ENCODE measurements at places on chromosomes 12 and 14.

- no peak for DNase-seq
Measured at GRCh38 chr14:93655078-93655750, 133.1 kb downstream of the PRIMA1 start.

- peak; percentile 79 for DNase-seq
Measured at GRCh38 chr12:123075646-123076171, 75.2 kb downstream of the PITPNM2 start.

GRCh38 chr12:67669934-67670631, 21.5 kb downstream of the DYRK2 start:
- no peak for DNase-seq

DNA sequence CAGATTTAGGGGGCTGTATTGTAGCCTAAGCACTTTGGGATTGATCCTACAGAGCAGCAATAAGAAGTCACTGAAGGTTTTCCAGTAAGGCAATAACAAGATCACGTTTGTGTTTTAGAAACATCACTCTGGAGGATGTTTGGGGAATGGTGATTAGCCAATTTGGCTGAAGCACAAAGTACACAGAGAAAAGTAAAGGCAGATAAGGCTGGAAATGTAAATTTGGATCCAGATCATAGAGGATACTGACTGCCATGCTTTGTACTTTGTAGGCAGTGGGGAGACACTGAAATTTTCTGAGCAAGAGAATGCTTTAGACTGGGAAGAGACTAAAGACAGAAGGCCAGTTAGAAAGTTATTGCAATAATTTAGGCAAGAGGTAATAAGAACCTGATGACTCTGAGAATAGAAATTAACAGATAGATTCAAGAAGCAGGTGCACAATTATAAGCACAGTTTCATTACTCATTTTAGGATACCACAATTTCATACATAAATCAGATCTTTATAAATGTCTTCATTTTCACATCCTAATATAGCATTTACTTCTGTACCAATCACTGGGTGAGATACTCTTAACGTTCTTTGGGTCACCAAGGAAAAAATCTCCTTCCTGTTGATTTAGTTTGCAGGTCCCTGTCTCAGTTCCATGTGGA, 314.5 kb upstream of the GARIN6 start:
- DNase-seq, result no peak

DNA sequence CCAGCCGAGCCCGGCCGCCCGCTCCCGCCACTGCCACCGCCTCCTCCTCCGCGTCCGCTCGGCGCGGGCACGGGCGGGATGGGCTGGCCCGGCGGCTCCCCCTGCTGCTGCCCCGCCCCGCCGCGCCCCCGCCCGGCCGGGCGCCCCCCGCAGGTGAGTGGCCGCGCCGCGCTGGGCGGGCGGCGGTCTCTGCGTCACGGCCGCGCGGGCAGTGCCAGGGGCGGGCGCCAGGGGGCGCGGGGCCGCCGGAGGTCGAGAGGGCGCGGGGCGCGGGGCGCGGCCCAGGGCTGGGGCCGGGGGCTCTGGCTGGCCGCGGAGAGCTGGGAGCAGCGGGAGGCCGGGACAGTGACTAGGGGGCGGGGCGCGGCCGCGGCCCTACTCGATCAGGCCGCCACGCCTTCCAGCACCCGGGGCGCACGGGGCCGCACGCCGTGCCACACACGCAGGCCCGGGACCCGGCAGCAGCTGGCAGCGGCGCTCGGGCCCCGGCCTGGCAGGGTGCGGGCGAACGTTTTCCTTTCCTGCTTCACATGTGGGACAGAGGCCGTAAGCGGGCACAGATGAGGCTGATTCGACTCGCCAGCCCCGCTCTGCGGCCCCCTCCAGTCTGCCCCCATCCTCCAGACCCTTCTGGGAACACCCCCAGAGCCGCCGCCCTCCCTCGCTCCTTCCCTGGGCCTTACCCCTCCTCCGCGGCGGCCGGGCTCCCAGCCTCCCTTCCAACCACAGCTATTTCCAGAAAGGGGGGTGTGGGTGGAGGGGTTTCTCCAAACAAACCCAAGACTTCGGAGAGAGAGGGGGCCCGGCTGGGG, 2.4 kb upstream of the TNS2 start:
- DNase-seq, result peak; percentile 79

DNA sequence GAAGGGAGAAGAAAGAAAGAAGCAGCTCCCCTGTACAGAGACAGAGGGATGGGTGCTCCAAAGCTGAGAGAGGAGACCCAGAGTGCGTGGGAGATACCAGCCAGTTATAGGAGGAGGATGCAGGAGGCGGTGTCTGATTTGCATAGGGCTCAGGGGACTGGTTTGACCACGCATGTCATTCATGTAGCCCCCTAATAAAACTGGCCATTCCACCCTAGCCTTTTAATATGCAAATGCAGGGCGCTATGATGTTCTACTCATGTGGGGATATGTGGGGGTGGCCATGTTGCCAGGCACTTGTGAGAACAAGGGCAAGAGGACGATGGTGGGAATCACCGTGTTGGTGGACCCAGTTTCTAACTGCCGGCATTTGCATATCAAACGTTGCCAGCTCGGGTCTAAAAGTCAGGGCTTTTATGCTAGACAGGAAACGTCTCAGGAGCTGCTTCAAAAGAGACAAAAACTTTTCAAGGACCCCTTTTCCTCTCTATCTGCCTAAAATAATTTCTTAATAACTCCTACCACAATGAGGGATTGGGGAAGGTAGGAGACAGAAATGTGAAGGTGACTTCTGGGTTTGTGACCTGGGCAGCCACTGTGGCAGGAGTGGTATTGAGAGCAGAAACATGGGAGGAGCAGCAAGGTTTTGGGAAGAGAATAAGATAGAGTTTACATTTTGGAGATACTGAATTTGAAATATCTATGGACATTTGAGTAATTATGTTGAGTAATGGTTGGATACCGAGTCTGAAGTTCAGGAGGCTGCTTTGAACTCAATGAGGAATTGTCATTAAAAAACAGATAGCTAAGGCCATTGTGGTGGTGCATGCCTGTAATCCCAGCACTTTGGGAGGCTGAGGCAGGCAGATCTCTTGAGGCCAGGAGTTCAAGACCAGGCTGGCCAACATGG, 2.2 kb upstream of the ATXN3 start:
- DNase-seq, result peak; percentile 33

DNA sequence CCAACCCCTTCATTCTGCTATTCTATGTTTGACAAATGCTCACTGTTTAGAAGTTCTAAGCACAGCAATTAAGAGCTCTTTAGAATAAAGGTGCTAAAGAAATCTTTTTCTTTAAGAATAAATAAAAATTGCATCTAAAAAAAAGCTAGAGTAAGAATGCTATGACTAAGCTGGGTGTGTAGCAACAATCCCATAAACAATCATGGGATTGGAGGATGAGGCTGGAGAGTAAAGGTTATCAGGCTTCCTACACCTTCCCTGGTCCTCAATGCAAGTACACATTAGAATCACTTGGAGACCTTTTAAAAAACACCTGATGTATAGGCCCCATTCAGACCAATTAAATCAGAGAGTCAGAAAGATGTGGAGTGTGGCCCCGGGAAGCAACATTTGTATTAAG, 88.3 kb downstream of the CIT start:
- DNase-seq, result no peak

GRCh38 chr12:132062481-132062880, 81.6 kb downstream of the DDX51 start:
- DNase-seq, result no peak

DNA sequence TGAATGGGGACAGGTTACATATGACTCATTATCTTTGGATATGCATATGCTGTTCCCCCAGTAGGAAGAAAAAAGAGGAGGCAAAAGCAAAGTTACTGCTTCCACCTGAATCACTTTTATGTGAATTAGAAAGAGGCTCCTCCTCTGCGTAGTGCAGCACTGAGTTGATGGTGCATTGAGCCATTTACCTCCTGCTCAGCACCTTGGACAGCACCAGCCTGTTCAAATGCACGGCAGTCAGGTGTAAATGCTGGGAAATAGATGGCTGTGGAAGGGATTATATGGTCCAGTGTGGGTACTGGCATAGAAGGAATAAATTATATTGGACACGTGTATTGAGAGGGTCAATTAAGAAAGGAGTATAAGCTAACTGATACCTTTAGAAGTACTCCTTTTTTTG, 541.9 kb upstream of the SEL1L start:
- DNase-seq, result no peak

GRCh38 chr12:14938301-14938700, at the start of gene ERP27:
Gene ERP27 (minus strand): TSS chr12:14938537. CDS start chr12:14938508, 29 bp downstream.
- DNase-seq, result no peak

DNA sequence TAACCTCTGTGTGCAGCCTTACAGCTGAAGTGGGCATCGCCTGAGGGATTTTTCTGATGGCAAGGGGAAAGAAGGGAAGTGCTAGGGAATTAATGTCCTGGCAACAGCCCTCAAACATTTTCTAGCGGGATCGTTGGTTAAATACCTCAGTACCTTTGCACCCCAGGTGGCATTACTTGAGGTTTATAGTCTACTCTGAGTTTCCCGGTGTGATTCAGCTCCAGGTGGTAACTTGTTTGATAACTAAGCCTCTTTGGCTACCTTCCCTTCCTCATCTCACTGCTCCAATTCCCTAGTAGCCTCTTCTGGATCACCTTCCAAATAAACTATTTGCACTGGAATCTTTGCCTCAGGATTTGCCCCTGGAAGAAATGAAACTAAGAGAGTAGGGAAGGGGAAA, 237.0 kb upstream of the SSTR1 start:
- no peak for DNase-seq

DNA sequence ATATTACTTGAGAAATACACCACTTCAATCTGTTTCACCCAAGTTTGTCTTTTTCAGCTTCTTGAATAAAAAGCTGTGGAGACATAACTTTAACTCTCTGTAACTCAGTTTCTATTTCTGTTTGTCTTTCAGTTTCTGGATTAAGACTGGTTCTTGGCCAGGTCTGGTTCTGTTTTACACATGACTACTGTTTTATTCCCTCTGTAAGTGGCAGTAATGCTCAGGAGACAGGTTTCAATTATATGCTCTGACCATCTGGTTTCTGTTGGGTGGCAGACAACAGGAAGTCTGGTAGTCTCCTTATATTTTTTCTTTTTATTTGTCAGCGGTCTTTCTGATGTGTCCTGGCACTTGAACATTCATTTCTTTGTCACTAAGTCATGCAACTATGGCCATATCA, 102.9 kb downstream of the RPS29 start:
- DNase-seq, result no peak
